ENCODE measurements at places on chromosomes 3 and 15.

DNA sequence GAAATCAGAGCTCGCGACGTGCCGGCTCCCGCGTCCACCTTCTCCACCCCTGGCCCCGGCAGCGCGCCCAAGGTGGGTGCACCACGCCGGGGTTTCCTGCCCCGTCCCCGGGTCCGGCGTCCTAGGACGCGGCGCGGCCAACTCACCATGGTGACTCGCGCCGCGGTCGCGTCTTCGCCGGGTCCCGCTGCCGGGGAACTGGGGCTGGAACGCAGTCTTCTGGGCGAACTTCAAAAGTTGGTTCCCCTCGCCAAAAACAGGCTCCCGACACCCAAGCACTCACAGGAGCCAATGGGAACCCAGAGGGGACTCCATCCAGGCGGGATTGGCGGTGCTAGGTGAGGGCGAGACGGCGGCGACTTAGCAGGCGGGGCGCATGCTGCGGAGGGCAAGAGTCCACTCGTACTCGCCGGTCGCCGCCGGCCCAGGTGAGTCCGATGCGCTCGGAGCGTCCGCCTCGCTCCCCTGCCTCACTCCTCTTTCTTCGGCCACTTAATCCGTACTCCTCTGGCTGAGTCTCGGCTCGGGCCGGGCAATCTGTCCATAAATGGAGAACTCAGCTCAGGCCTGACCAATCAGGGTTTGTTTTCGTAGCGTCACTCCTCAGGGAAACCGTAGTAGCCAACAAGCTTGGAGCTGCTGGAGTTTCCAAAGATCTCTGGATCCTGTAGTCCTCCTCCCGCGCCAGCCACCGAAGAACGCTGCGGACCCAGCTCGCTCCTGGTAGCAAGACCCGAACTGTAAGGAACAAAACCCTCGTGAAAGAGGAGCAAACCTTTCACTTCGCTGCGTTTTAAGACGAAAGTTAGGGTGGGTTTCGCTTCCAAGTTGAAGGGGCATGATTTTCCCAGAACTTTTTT lies at the start of gene MYO1E:
Gene MYO1E, minus strand, starts transcription at position 520 of the 860 bp plus-strand sequence. Its CDS starts 371 bp downstream, at position 149.
- DNase-seq = peak; percentile 34

- DNase-seq = no peak
Measured at GRCh38 chr3:186589121-186589520, 18.6 kb downstream of the DNAJB11 start.

GRCh38 chr3:156630081-156630772 lies 44.2 kb upstream of the TIPARP start:
- DNase-seq = no peak

DNA sequence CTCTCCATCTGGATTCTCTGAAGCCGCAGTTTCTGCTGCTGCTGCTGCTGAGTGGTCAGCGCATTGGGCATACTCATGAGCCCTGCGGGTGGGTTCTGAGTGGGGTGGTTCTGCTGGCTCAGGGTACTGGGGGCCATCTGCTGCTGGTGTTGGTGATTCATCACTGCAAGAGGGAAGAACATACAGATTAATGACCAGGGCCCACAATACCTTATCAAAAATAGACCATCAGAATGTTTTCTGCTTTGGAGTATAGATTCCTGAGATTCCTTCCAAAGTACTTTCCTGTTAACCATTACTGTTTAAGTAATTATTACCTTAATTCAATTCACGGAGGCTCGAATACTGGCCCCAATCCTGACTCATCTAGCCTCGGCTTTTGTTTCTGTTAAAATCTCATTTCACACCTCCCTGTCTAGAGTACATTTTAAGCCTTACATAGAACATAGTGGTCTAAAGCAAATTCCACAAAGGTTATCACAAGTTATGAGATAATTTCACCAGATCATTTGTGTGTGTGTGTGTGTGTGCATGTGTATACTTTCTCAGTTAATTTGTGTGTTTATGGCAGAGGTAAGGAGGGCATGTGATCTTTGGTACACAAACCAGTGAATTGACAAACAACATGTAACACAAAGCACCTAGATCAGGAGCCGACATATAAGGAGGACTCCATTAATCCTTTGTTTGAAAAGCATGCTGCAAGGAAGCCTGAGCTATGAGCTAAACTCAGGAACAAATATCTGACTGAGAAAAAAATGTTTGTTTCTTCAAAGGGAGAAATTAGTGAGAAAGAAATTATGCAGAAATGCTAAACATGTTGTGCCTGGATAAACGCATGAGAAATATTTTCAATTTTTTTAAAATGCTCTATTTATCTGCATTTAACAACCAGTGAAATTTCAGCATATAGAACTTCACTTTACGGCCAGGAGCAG lies 68.1 kb downstream of the TM4SF4 start:
- DNase-seq = no peak

GRCh38 chr3:141498598-141499223 lies 11.9 kb downstream of the RASA2 start:
- peak; percentile 89 for DNase-seq

GRCh38 chr15:33808720-33809457 lies 159.4 kb upstream of the CHRM5 start:
- no peak for DNase-seq

DNA sequence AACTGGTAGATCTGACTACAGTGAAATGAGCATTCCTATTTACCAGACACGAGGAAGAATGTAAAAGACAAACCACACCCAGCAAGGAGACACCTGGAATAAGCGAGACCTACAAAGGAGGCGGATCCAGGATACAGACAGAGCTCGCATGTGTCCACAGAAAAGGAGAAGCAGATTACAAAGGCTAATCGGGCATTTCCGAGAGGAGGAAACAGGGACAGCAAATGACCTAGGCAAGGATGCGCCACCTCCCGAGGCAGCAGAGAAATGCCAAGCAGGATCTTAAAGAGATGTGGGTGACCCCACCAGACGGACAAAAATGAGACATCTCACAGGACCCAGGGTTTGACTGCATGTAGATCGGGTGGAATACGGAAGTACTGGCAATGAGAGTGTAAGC lies 63.2 kb upstream of the IQSEC1 start:
- no peak for DNase-seq

- no peak for DNase-seq
Measured at GRCh38 chr3:107574650-107575049, 51.9 kb downstream of the BBX start.

DNA sequence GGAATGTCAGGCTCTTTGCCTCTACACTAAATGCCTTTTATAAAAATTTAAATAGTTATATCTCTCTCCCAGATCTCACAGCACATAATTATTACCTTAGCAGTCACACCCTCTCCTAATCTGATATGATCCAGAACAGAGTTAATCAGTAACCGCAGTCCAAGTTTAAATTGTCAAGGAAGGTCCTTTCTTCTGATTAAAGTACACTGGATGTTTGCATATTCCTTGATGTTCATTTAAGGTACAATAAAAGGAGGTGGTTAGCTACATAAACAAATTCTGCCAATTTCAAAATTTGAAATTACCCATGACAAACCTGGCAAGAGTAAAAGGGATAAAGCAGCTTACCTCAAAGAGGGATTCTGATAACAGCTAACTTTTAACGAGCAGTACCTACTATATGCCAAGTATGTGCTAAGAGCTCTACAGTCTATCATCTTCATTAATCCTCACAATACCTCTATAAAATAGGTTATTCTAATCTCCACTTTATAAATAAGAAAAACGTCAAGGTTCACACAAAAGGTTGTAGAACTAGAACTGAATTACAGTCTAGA lies 4.3 kb downstream of the GOLIM4 start:
- no peak for DNase-seq

DNA sequence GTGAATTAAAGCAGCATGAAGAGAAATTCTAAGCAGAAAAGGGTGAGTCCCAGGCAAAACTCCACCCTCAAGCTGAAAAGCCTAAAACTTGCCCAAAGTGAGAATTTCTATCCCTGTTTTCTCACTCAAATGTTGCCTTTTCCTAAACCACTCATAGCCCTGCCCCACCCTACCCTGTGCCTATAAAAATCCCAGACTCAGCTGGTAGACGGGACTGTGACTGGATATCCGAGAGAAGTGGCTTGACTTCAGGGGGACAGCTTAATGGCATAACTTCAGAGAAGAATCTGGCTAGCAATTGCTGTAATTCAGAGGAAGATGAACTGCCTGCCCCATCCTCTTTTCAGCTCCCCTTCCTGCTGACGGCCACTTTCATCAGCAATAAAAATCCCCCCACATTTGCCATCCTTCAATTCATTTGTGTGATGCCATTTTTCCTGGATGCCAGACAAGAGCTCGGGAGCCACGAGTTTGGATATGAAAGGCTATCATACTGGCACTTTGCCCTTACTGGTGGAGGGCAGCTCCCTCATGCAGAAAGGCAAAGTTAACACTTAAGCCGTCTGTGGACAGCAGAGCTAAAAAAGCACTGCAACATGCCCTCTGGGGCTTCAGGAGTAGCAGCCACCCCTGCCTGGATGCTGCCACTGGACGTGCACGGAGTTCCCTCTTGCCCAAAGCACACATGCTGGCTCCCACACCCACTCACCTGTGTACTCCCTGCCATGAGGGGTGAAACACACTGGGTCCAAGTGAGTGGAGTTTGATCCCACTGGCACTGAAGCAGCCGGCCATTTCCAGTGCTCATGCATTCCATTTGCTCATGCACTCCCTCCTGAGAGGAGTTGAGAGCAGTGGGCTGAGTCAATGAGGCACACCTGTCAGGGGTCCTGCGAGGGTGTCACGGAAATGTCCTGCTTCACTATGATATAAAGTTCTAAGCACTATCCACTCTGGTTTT lies 670.6 kb downstream of the PLOD2 start:
- no peak for DNase-seq

DNA sequence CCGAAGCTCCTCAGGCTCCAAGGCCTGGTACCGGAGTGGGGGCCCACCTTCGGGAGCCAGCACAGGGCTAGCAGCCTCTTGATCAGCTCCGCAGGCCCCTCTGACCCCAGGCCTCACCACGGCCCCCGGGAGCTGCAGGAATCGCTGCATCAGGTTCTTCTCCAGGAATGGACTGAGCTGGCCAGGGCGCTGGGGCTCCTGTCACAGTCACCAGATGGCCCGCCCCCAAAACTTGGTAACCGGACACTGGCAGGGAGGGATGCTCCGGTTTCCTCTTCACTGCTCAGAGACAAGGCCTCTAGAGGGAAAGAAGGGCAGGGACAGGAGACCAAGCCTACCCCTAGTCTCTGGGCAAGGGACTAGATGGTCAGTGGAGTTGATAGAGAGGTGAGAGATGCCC lies 9.9 kb downstream of the AP3B2 start:
- DNase-seq = no peak

GRCh38 chr3:56776556-56776950 lies 25.2 kb downstream of the ARHGEF3 start:
- no peak for DNase-seq

GRCh38 chr3:129025108-129025507 lies 24.0 kb downstream of the EFCC1 start:
- no peak for DNase-seq

DNA sequence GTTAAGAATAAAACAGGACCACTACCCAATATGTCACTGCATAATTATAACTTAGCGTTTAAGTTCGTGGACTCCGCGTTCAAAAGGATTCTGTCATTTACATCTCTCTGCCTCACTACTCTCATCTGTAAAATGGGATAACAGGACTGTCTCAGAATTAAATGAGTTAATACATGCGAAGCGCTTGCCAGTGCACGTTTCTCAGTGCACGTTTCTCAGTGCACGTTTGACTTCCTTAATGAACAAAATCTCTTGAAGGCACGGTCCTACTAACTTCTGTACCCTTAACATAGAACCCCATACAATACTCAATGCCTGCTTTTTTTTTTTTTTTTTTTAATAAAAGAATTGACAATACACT lies 499 bp downstream of the RABL3 start:
- DNase-seq = no peak

Data from activated T-helper 1 cell treated with anti-CD3 and anti-CD28 coated beads, Interleukin-12 subunit alpha, Interleukin-12 subunit beta, Interleukin-2, Interleukin-4 antibody, amounts not matched to agents 30 ng/mL and 10 ng/mL and 1 ng/mL, durations not matched to agents 14 hours and 24 hours and 36 hours (primary cell).